Thoracic aorta (tissue), 2 donors: ENCODE measurements at places on chromosomes 2 and 18. TPM values are rescaled to one million over a fixed set of nuclear protein-coding genes. Genes with fewer than 3 reads are reported as not detected.

DNA sequence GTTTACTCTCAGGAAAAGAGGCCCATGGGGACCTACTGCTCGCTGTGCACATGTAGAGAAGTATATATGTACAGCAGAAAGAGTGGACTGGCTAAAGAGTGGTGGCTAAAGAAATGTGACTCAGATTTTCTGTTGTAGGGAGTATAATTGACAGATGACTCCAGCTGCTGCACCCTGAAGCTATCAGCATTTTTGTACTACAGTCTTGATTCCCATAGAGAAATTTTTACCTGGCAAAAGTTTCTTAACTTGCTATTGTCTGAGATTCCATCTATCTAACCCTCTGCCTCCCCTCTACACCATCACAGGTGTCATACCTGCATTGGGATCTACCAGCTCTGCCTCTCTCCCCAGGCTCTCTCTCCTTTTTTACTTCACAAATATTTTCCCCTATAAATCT, 296.0 kb upstream of the KYNU start:
- no peak overlapping the region for H3K4me3 ChIP-seq
- H3K27ac ChIP-seq, result no peak overlapping the region
- DNase-seq, result no peak
- no peaks in the 10 kb centered on the region for H3K4me1 ChIP-seq
- no peaks in the 10 kb centered on the region for H3K36me3 ChIP-seq
- no peaks in the 10 kb centered on the region for H3K27me3 ChIP-seq

The HOXD4 gene
- total RNA-seq, result 9.3 TPM

The KIAA2012 gene
- not detected for total RNA-seq

The NCK2 gene
- total RNA-seq, result 50.0 TPM

The STARD6 gene
- total RNA-seq, result not detected

The ALLC gene
- total RNA-seq, result not detected

The SLC35F5 gene
- 90.2 TPM for total RNA-seq
